ENCODE measurements at places on chromosomes 6 and 20.

- no peak for DNase-seq
These were observed 6.1 kb downstream of the PTPRT start for GRCh38 chr20:43183536-43184070.

DNA sequence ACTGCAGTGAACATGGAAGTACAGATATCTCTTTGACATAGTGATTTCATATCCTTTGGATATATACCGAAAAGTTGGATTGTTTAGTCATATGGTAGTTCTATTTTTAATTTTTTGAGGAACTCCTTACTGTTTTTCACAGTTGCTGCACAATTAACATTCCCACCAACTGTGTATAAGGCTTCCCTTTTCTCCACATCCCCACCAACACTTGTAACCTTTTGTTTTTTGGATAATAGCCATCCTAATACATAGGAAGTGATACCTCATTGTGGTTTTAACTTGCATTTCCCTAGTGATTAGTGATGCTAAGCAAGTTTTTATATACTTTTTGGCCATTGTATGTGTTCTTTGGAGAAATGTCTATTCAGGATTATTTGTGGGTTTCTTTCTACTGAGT is 45.1 kb upstream of the TENT5A start:
- DNase-seq = no peak

GRCh38 chr20:19758501-19759331 is 658 bp downstream of the RIN2 start:
- DNase-seq = peak; percentile 81

DNA sequence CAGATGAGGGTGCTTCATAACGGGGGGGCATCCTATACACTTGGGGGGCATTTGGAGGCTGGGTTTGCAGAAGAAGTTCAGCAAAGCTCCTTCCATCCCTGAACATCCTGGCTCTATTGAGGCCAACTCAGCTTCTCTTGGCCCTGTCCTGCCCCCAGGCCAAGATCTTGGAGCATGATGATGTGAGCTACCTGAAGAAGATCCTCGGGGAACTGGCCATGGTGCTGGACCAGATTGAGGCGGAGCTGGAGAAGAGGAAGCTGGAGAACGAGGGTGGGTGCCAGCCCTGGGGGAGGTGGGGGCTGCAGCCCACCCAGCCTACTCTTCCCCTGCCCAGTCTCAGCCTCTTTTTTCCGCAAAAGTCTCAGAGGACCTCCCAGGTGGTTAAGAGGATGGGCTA is 17.2 kb downstream of the GDAP1L1 start:
- DNase-seq = peak; percentile 63

- peak; percentile 40 for DNase-seq
These were observed 653 bp downstream of the NAA20 start for GRCh38 chr20:20017844-20018185.

- DNase-seq = no peak
These were observed 382.7 kb downstream of the THBS2 start for GRCh38 chr6:168870982-168871381.

DNA sequence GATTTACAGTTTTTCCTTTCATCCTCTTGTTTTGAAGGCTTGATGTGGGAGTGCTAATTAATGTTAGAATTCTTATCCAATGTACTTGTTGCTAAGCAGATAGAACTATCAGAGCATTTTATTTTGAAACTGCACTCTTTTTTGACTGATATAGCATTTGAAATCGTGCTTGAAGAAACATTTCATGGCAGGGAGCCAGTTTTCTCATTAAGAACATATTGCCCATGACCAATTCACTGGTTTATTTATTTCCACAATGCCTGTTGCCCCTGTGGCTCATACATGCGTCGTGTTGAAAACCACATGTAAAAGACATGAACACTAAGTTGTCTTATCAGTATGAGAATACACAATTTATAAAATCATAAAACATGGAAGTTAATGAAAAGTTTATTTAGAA is 479.7 kb upstream of the FLRT3 start:
- no peak for DNase-seq

GRCh38 chr20:61251529-61252393 is at the start of gene CDH4:
CDH4 (plus strand) TSS chr20:61252261.
- DNase-seq = no peak

GRCh38 chr20:60050193-60050947 is 92.1 kb downstream of the CDH26 start:
- peak; percentile 86 for DNase-seq

Measured in Caco-2 (cell line).